Head of caudate nucleus (tissue), 42 donors: ENCODE measurements at places on chromosomes 3 and 15.

DNA sequence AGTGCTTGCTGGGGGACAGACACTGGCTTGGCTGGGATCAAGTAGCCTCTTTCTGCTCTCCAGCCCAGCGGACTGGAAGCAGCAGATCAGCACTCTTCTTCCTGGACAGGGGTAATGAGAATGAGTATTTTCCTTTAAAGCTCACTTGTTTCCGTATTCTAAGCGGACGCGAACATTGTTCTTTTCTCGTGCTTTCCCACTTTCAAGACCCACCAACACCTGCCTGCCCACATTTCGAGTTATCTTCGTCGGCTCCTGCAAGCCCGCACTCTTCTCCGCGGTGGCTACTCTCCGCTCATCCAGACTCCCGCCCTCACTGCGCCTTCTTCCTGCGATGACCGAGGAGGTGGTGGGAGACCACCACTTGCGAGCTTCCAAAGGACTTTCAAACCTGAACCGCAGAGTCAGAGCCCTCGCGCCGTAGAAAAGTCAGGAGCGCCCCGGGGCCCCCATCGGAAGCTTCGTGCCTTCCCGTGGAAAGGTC, 1.6 kb upstream of the PPM1L start:
- peak; percentile 15 for DNase-seq

DNA sequence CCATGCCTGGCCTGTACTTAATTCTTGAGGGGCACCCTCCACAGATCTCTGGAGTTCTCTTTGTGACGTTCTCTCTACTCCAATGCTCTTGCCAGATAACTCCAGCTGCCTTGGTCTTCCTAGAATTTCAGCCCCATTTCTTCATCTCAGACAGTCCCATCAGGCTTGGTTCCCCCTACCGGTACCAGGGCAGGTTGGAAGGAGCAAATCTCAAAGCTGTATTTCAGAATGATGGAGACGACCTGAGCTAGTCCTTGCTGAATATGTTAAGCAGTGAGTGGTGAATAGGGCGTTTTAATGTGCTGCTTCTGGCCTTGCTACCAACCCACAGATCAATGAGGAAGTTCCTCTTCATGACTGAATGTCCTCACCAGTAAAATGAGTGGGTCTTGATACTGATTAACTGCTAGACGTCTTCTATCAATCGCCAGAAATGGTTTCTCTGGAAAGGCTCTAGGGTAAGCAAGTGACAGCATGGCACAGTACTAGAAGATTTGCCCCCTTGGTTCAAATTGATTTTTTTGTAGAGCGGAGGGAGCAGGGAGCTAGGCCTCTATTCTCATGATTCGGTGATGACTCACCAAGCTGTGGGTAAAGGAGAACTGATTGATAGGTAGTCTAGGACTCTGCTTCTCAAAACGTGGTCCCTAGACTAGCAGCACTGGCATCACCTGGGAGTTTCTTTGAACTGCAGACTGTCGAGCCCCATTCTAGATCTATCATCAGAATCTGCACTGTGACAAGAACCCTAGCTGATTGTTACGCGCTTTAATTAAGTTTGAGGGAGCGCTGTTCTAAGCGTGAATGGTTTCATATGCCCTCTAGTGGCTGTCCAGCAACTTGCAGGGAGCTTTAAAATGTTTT, 67.8 kb downstream of the UBP1 start:
- DNase-seq: peak; percentile 42

DNA sequence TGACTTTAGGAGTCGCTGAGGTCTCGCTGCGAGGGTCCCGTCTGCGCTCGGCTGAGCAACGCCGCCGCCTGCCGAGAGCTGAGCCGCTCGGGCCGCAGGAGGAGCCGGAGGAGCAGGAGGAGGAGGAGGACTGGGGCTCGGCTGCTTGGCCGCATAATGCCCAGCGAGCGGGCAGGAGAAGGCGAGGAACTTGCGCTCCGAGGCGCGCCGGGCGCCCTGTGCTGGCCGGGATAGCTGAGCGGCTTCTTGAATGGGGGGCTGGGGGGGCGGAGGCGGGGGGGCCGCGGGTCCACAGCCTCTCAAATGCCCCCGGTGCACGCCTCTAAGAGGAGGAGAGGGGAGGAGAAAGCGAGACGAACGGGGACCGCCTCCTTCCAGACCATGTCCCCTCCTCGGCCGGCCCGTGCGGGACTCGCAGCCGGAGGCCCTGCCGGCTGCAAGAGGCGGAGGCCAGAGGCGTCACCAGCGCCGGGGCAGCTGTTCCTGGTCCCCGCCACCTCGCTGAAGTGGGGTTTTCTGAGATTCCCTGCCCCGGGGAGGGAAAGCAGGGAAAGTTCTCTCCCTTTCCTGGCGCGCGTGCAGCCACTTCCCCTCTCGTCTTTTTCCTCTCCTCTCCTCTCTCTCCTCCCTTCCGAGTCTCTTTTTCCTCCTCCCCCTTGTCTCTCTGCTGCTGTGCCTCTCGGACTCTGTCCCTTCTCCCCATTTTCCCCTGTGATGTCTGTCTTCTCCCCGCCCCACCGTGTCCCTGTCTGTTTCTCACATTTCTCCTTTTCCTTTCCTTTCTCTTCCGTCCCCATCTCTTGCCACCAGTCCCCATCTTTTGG, at the start of gene ADAMTS9:
Gene ADAMTS9, minus strand, starts transcription at position 220 of the 824 bp plus-strand sequence. CDS start 343 bp downstream, outside the sequence.
- peak; percentile 71 for DNase-seq

- DNase-seq: no peak
These were observed 357.5 kb upstream of the UMPS start for GRCh38 chr3:124372775-124373174.

- no peak for DNase-seq
These were observed 176.5 kb upstream of the DPH6 start for GRCh38 chr15:35722501-35722900.

GRCh38 chr3:183466575-183466974, 38.2 kb upstream of the MCF2L2 start:
- no peak for DNase-seq

DNA sequence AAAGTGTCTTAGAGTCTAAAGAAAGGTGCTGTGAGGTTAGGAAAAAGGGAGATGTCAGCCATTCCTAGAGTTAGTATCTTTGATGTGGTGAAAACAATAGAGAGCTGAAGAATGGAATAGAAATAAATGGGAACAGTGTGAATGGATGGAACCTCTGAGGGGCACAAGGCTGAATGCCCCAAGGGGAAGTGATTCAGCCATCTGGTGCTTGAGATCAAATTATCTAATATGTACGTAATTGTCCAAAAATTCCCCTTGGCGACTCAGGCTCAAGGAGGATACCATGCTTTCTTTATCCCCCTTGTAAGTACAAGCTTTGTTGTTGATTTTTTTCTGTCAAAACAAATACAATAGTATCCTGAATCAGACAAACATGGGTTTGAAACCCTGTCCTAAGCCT, 361.6 kb downstream of the LSAMP start:
- DNase-seq: no peak

- no peak for DNase-seq
These were observed 345.5 kb upstream of the LMCD1 start for GRCh38 chr3:8156138-8156537.

GRCh38 chr15:72592097-72592496, 62.4 kb upstream of the GOLGA6B start:
- no peak for DNase-seq

DNA sequence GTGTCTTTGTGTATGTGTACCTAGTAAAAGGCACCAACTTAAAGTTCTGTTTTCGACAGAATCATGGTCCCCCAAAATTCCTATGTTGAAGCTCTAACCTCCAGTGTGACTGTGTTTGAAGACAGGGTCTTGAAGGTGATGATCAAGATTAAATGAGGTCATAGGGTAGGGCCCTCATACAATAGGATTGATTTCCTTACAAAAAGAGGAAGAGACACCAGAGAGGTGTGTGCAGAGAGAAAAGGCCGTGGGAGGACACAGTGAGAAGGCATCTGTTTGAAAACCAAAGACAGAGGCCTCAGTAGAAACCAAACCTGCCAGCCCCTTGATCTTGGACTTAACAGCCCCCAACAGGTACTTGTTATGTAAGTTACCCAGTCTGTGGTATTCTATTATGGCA, 52.0 kb upstream of the CORO2B start:
- no peak for DNase-seq

DNA sequence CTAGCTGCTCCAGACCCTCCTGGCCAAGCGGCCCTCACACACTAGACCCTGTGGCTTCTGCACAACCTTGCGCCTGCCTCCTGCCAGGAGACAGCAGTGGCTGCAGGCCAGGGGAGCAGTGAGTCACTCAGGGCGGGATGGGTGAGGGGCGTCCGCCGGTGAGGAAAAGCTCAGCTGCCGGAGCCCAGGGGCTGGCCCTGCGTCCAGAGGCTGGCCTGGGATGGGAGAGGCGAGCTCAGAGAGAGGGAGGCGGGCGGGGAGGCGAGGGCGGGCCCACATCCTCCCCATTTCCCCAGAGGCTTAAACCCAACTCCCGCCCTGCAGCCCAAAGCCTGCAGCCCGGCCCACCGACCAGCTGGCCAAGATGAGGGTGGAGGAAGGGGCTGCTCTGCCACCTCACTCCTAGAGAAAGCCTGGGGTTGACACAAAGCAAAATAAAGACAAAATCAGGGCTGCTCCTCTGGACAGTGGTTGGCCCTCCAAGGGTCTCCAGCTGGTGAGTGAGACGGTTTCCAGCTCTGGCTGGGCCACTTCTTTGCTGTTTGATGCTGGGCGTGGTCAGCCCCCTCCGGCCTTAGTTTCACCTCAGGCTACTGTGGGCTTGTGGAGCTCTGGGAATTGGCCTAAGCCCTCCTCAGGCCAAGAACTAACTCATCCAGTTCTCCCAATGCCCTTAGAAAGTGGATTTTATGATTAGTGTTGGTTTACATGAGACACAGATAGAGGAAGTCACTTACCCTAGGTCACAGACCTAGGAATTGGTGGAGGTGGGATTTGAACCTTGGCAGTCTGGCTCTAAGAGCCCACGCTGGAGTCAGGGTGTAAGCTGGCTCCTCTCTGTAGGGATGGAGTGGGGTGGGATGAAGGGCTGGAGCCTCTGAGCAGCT, 50.6 kb downstream of the IQSEC1 start:
- no peak for DNase-seq

GRCh38 chr3:188267790-188268335, 113.9 kb downstream of the LPP start:
- DNase-seq: no peak

DNA sequence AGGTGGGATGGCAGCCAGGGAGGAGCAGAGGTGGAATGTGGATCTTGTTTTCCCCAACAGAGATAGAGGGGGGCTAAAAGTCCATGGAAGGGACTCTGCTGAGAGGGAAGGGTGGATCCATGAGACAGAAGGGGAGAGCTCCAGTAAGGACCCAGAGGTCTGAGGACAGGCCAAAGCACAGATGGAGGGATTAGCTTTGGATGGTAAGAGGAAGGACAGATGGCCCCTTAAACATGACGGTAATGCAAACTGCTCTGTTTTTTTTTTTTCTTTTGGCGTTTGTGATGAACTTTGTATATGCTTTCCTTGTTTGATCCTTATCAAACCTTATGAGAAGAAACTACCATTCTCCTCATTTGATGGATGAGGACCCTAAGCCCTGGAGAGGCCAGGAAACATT, 96.2 kb downstream of the IGF1R start:
- DNase-seq: no peak

DNA sequence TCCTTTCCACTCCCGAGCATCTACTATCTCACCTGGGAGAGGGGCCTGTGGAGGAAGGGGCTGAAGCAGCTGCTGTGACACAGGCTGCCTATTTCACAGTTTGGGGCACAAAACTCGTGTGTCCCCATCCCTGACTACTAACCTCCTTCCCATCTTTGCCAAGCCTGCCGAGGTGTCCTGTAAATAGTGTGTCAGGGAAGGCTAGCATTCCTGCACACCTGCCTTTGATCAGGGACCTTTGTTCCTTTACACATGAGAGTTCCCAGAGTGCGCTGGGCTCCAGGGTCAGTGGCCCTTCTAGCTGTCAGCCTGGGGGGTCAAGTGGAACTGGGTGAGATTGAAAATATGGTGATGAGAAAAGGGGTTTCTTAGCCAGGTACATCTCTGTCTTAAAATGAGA, 13.0 kb upstream of the TF start:
- DNase-seq: no peak

- DNase-seq: no peak
These were observed 45.5 kb downstream of the SLC28A1 start for GRCh38 chr15:84929795-84930603.

GRCh38 chr15:34791701-34792100, 3.6 kb downstream of the ACTC1 start:
- DNase-seq: no peak

DNA sequence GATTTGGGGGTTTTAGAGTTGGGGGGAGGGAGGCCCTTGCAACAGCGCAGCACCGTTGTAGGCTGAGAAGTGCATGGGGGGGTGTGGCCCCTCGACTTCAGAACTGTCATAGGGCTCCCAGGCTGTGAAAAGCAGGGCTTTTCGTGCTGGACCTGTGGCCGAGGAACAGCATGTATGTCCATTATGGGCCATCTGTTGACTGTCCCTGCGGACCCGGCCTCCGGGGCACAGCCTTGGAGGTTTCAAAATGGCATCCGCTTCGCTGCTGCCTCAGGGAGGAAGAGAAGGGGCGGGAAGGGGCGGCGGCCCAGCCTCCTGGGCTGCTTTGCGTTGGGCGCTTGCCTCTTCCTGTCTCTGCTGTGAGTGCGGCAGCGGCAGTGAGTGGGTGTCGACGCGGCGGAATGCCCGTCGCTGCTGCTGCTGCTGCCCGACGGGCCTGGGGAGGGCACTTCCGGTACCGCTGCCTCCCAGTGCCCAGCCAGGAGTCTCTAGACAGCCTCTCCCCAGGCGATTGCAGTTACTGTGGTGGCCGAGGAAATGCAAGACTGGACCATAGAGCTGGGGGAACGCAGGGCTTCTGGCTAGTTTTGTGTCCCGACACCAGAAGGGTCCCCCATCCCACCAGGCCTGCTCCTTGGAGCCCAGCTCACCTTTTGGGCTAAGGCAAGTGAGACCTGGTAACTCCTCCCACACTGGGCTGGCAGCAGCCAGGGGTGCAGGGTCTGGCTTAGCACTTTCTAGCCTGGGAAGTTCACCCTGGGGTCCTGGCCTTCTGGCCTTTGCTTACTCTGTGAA, 1.9 kb downstream of the GNAI2 start:
- DNase-seq: peak; percentile 59

DNA sequence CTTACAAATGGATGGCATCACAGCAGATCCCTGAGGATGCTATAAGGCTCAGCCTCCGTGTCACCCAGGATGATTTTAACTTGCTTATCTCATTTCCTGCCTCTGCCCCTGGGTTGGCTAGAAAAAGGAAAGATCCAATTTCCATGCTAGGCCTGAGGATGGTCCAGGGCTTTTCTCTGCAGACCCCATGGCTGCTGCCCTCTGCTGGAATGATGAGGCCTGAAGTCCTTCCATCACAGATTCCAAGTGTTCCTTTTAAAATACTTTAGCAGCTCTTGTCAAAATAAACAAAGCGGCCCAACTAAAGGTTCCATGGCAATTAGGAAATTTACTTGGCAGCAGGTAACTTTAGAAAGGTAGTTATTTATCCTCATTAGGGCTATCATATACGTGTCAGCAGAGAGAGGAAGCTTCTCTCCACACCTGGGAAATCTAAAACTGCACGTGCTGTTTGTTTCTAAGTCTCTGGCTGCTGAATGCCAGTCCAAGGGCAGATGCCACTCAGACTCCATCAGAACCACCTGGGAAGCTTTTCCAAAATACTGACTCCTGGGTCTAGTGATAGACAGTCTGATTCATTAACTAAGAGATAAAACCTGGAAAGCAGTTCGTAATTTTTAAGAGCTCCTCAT, 401.9 kb upstream of the IL12A start:
- peak; percentile 24 for DNase-seq
